NB4 (cell line): ENCODE measurements at places on chromosomes 1 and 21.

GRCh38 chr1:95753382-95754016, 519.5 kb downstream of the RWDD3 start:
- no peak for DNase-seq

- peak; percentile 93 for DNase-seq
These were observed 1.3 kb downstream of the FCGR2A start for GRCh38 chr1:161506336-161507223.

- DNase-seq: peak; percentile 55
These were observed 91.0 kb upstream of the KCNA3 start for GRCh38 chr1:110765640-110766335.

GRCh38 chr1:233328142-233328921, 808 bp downstream of the MAP3K21 start:
- peak; percentile 60 for DNase-seq

DNA sequence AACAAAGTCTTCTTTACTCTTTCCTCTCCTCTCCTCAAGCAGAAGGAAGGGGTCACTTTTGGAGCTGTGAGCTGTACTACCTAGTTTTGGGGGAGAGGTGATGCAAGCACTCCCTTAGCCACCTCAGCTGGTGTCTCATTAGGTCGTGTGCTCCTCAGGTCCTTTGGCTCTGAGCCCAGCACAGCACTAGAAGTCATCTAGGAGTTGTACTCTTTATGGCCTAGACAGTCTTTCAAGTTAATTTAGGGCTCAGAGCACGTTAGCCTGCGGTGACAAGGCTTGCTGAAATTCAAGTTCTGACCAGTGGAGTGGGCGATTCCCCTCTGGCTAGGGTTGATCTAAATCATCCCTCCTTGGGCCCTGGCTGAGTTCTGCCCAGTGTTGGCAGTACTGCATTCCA, 48.0 kb upstream of the WDR26 start:
- DNase-seq: no peak

- no peak for DNase-seq
These were observed 70.6 kb upstream of the PUM1 start for GRCh38 chr1:31135973-31136600.

DNA sequence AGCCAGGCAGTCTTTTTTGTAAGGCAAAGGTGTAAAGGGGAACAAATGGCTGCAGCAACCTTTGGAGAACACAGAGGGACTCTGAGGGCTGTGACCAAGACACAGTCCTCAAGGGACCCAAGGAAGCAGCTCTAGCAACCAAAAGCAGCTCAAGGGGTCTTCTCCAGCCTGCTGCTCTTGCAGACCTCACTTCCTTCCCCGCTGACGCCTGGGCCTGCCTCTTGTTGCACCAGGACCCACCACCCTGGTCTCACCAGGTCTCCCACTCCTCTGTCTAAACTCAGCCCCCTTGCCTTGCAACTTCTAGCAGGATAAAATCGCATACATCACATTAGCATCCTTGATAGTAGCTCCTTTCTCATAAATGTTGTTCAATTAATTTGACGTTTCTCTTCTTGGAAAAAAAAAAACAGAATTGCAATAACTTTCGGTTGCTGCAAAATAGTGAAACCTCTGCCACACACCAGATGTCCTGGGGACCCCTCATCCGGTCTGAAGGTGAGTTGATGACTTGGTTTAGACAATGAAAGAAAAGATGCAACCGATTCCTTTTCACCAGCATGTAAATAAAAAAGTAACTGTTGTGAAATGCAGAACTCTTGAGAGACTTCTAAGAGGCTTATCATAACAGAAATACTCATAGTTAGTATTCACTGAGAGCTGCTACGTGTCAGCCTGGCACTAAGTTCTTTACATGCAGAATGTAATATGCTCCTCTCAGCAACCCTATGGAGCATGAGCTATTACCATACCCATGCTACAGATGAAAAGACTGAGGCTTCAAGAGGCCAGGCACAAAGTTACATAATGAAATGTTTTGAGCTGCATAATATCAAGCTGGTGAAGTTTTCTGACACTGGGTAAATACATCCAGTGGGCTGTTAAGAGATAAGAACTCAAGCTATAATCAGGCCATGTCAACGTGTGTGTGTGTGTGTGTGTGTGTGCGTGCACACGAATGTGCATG, 58.5 kb downstream of the UMODL1 start:
- no peak for DNase-seq

DNA sequence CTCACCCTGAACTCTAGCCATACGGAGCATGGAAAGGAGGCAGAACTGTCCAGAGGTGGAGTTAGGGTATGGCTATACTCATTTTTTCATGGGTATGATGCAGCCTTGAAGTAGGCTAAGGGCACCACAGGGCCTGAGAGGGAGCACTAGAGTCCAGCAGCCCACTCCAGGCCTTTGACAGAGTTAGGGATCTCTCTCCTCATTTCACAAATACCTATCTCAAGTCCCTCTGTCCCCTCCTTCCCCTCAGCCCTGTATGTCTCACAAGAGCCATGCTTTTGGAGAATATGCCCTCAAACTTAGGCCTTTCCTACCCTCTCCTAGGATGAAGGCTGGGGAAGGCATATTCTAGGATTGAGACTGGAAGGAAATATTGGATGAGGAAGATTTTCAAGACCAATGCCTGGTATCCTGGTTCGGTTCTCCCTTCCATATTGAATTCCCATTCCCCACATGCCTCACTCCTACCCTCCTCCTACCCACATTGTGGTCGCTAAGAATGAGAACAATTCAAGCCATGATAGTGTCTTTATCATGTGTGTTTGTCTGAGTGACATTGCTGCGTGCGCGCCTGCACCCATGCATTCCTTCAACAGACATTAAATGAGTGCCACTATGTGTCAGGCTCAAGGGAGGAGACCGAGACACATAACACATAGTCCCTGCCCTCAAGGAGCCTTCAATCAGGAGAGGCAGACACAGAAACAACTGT, 2.6 kb upstream of the NECTIN4 start:
- no peak for DNase-seq

DNA sequence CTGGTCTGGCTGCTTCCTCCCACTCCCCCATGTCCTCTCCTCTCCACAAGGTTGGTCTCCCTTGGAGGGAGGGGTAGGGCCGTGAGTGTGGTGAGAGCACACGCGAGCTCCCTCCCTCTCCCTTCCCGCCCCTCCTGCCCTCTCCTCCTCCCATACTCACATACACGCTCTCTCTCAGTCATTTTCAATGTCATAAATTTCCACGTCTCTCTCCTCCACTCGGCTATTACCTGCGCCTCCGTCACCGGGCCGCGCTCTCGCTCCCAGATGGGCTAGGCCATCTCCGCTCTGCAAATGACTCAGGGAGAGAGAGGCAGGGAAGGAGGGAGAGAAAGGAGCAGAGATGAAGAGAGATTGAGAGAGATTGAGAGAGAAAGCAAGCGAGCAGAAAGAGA, 36.7 kb upstream of the DMBX1 start:
- DNase-seq: no peak

GRCh38 chr1:231714440-231714839, 87.8 kb downstream of the DISC1 start:
- DNase-seq: no peak
